Vagina (tissue), 2 donors: ENCODE measurements at places on chromosomes 1 and 21. TPM values are rescaled to one million over a fixed set of nuclear protein-coding genes. Genes with fewer than 3 reads are reported as not detected.
A peak's percentile ranks its signal among the peaks of the same experiment; 100 is the strongest.

- DNase-seq = peak; percentile 94
Measured at GRCh38 chr1:32989160-32990050, 24.8 kb upstream of the RNF19B start.

GRCh38 chr1:220294846-220295301 is 22.6 kb upstream of the RAB3GAP2 start:
- DNase-seq = no peak

S100A16 gene
- total RNA-seq = 259 TPM

DNA sequence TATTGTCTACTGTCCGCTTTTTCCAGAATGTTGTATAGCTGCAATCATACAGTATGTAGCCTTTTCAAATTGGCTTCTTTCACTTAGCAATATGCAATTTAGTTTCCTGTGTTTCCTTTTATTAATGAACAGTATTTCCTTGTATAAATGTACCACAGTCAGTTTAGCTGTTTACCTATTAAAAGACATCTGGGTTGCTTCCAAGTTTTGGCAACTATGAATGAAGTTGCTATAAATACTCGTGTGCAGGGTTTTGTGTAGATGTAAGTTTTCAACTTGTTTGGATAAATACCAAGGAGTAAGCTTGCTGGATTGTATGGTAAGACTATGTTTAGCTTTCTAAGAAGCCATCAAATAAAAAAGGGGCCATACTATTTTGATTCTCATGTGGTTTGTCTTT is 24.4 kb upstream of the KCNJ6 start:
- no peak for DNase-seq

- DNase-seq = no peak
Measured at GRCh38 chr1:160720356-160721085, 8.9 kb upstream of the CD48 start.

GRCh38 chr1:111591937-111592336 is 27.7 kb upstream of the RAP1A start:
- no peak for DNase-seq

- no peak for DNase-seq
Measured at GRCh38 chr1:169465281-169465680, 20.5 kb downstream of the SLC19A2 start.

AGBL4 gene
- total RNA-seq = not detected

NBPF9 gene
- total RNA-seq = 17.2 TPM

DNA sequence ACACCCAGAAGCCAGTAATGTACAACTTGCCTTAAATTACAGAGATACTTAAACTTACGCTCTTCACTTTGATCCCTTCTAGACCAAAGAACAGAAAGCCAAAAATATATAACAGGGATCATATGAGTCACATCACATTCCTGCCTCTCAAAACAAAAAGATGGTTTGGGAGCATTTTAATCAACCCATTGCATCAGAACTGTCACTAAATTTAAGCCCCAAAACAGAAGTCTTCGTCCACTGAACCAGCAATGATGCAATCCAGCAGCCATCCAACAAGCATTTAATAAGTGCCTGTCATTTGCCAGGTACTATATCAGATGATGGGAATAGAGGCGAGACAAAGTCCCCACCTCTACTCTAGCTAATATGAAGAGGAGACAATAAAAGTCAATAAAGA is 42.7 kb upstream of the GLIS1 start:
- no peak for DNase-seq

TRAF3IP3 gene
- total RNA-seq = 7.1 TPM

GRCh38 chr1:60621368-60621851 is 461.0 kb upstream of the NFIA start:
- no peak for DNase-seq

GRCh38 chr1:38814444-38814983 is 45.1 kb downstream of the RRAGC start:
- no peak for DNase-seq

- no peak for DNase-seq
Measured at GRCh38 chr1:75901371-75901770, 30.8 kb downstream of the ASB17 start.

GRCh38 chr1:31239653-31240241 is at the start of gene NKAIN1:
Gene NKAIN1, minus strand, starts transcription at chr1:31239887. Its CDS starts 340 bp downstream, at chr1:31239547.
- DNase-seq = no peak

TENT5C gene
- 4.2 TPM for total RNA-seq

- no peak for DNase-seq
Measured at GRCh38 chr1:218874801-218875400, 298.8 kb upstream of the LYPLAL1 start.

- DNase-seq = peak; percentile 82
Measured at GRCh38 chr1:26318338-26319064, 743 bp downstream of the CD52 start.

- DNase-seq = no peak
Measured at GRCh38 chr1:21939650-21940374, 2.7 kb upstream of the HSPG2 start.

DNA sequence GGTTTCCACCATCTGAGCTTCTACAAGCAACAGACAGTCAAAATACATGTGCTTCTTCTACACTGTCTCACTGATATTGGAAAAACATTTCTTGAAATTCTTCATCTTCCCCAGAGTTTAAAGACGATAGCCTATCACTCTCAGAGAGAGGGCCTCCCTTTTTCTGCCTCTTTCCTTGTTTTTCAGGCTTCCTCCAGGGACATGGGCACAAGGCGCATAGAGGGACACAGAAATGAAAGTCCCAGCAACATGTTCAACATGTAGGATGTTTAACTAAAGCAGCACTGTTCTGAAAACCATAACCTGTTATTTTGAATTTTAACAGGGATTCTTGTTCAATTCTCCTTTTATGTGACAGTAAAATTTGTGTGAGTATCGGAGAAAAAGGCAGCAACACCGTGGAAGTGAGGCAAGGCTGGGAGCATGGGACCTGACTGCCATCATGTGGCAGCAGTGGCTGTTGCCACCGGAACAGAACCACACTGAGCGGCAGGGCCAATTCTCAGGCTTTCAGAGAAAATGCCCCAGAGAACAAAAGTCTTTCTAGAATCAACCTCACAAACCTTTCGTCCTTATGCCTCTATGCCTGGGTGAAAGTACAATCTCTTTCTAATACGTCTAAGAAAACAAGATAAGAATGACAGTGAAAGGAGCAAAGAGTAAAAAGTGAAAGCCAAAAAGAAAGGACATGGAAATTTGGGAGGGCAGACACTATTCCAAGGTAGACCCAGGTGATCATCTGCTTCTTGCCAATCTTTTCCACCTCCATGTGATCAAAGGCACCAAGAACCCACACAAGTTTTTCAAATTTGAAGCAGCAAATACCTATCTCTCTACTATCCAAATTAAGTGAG is 54.5 kb downstream of the PCNX2 start:
- no peak for DNase-seq

DNA sequence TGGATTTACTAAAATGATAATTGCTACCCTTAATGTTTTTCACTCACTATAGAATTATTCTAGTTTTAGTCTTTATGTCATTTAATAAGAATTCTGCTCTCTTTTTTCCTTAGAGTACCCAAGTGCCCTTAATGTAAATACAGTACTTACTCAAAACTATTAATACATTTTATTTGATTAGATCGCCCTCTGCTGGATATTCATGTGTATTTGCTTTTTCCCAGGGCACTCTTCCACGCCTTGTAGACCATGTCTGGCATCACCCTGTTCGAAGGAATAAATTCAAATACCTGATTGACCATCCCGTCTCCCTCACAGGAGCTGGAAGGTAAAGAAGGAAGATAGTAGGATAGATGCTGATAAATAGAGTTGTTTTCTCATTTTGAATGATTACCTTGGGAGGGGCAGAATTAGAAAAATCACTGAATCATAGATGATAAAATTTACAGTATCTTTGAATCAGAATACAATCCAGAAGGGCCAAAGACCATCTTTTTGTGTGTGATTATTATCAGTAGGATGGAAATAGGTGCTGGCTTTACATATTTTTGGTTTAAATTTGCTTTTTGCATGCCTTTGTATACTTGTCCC is 4.1 kb downstream of the AXDND1 start:
- no peak for DNase-seq

GPR25 gene
- 5.9 TPM for total RNA-seq
